ENCODE measurements at places on chromosomes 7 and 10. TPM values are rescaled to one million over a fixed set of nuclear protein-coding genes. Genes with fewer than 3 reads are reported as not detected.

GRCh38 chr7:99014113-99014985 lies 129.6 kb downstream of the SMURF1 start:
- ATAC-seq: no peak

SMO gene
- 9.5 TPM for total RNA-seq

- ATAC-seq: peak; percentile 74
Measured at GRCh38 chr10:93601146-93601773, at the start of gene RBP4. TSS of gene RBP4 (minus strand) at chr10:93601235. CDS start at chr10:93601028, 207 bp downstream.

DNA sequence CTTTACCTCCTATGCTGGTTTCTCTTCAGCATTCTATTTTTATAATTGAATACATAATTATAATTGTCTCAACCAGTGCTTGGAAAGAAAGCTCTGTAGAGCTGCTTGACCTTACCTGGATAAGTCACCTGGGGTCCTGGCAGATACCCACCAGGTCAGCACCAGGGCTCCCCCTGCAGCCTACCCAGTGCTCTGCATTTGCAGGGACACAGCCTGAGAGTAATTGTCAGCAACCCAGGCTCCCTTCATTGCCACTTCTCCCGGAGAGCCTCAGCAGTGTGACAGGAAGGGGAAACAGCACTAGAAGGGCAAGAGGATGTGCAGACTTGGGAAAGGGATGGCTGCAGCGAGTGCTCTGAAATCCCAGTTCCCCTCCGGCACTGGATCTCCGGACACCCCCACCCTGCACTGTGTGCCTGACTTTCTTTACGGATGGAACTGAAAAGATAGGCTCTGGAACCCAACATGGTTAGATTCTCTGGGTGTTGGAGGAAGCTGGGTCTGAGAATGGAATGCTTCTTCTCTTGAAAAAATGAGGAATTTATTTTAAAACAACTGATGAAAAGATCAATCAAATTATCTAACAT lies 11.4 kb upstream of the PAX4 start:
- no peak for ATAC-seq

GRCh38 chr10:98586096-98586495 lies 139.4 kb upstream of the HPS1 start:
- ATAC-seq: no peak

GRCh38 chr10:86041116-86041515 lies 325.5 kb downstream of the GRID1 start:
- ATAC-seq: no peak

DNA sequence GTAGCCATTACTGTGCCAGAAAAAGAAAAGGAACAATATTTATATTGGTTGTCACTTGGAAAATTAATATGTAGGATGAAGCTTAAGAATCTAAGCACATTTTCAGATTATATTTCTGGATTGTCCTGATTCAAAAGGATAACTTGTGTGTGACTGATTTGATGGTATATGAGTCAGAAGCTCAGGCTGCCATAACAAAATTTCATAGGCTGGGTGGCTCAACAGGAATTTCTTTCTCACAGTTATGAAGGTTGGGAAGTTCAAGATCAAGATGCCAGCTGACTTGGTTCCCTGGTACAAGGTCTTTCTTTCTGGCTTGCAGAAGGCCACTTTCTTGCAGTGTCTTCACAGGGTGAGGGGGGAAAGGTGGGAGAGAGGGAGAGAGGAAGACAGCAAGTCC lies 108.5 kb downstream of the ST7 start:
- no peak for ATAC-seq

DNA sequence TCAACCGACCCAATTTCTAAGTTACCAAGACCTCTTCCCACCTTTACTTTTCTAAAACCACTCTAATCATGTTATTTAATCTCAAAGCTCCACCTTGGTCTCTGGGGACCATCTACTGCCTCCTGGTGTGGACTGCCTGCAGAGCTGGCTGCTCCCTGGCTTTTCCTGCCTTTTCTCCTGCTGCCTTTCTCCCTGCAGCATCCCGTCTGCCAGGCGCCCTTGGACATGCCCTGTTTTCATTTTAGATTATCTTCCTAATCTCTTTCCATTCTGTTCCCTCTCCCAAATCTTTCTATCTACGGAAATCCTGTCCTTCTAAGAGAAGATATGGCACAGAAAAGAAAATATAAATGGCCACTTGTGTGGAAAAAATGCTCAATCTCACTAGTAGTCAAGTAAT lies 23.1 kb downstream of the TCAF1 start:
- no peak for ATAC-seq

DNA sequence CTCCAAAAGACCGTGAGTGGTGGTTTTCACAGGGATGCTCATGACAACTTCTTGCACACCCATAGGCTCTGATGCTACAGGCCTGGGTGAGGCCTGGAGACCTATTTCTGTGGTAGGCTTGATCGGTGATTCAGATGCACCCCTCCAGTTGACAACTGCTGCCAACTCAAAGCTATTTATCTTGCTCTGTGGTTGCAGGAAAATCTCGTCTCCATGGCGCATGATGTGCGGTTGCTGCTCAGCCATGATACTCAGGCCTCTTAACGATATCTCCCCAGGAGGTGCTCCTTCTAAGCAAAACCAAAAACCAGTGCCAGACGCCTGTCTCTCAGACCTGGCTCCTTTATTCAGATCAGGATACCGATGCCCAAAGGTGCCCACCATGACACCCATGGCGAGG lies 31.4 kb downstream of the C10orf90 start:
- ATAC-seq: no peak

All from motor neuron (in vitro differentiated cells).